ENCODE measurements at places on chromosomes 11 and 22. TPM values are rescaled to one million over a fixed set of nuclear protein-coding genes. Genes with fewer than 3 reads are reported as not detected.
A peak's percentile ranks its signal among the peaks of the same experiment; 100 is the strongest.

- H3K4me1 ChIP-seq: peaks cover 3% of the 10 kb centered on the region
- peaks cover 11% of the 10 kb centered on the region for H3K27me3 ChIP-seq
- no peak overlapping the region for H3K27ac ChIP-seq
These were observed 1.3 kb downstream of the PLEKHA7 start for GRCh38 chr11:17012712-17013547.

The VSIG10L2 gene
- not detected for total RNA-seq

DNA sequence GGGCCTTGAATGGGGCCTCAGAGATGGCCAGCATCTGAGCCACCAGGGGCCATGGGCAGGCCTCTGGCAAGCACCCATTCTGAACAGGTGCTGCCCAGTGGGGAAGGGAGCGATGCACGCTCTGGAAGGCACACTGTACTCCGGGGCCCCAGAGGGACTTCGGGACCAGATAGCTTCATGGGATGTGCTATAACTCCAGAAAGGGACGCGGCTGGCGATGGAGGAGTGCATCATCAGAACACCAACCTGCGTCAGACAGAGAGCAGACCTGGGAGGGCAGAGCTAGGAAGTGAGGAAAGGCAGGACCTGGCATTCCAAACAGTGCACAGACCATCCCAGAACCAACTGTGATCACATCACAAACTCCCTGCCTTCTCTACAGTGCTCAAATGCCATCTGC, 16.8 kb downstream of the DGCR2 start:
- H3K36me3 ChIP-seq: no peaks in the 10 kb centered on the region
- H3K4me3 ChIP-seq: no peak overlapping the region
- H3K27me3 ChIP-seq: no peaks in the 10 kb centered on the region
- DNase-seq: no peak

The HTR3B gene
- total RNA-seq: not detected

The TRIM29 gene
- total RNA-seq: not detected

The OR4A16 gene
- not detected for total RNA-seq

The SSTR3 gene
- total RNA-seq: 9.3 TPM

DNA sequence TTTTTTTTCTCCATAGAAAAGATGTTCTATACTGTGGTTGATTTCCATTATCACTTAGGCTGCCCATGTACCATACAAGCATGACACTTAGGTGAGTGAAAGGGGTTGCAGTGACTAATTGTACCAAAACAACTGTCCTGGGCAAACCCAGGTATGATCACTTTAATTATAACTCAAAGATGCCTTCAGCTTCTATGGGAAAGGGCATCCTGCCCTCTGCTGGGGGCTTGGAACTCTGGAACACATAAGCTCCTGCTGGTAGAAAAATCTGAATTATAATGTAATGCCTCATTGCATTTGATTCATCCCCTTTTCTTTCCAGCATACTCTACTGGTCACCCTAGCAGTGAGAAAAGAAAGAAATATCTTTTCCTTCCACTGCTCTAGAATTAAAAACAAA, 206.3 kb downstream of the DDX10 start:
- peaks cover 10% of the 10 kb centered on the region for H3K4me1 ChIP-seq
- H3K27ac ChIP-seq: no peak overlapping the region
- DNase-seq: peak; percentile 53
- H3K27me3 ChIP-seq: no peaks in the 10 kb centered on the region

GRCh38 chr22:44142421-44143104, 38.2 kb upstream of the PARVG start:
- DNase-seq: no peak
- H3K4me3 ChIP-seq: no peak overlapping the region
- H3K4me1 ChIP-seq: no peaks in the 10 kb centered on the region
- H3K27ac ChIP-seq: no peak overlapping the region

DNA sequence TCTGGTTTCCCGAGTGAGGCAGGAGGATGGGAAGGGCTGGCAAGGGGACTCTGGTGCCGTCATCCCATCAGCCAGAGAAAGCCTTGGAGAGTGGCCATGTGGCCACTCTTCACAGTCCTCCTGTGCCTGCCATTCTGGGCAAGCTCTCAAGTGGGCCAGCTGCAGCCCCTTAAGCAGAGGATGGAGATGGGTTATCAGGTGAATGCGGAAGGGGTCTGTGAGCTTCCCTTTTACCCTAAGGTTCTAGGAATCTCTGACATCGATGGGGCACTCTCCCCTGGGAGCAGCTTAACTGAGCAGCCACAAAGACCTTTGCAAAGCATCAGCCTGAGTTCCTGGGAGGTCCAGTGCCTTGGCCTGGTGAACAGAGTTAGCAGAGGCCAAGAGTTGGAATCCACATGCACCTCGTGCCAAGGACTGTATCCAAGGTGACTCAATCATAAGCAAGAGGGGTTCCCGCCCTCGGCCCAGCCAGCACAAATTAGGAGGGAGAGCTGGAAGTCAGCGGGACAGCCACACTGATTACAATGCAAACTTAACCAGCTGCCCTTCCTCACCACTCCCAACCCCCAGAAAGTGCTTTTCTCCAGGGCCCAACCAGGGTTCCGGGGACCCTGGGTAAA, 193.6 kb downstream of the BUD13 start:
- peaks cover 49% of the 10 kb centered on the region for H3K27me3 ChIP-seq
- H3K36me3 ChIP-seq: no peaks in the 10 kb centered on the region
- H3K4me1 ChIP-seq: peaks cover 3% of the 10 kb centered on the region
- no peak for DNase-seq

DNA sequence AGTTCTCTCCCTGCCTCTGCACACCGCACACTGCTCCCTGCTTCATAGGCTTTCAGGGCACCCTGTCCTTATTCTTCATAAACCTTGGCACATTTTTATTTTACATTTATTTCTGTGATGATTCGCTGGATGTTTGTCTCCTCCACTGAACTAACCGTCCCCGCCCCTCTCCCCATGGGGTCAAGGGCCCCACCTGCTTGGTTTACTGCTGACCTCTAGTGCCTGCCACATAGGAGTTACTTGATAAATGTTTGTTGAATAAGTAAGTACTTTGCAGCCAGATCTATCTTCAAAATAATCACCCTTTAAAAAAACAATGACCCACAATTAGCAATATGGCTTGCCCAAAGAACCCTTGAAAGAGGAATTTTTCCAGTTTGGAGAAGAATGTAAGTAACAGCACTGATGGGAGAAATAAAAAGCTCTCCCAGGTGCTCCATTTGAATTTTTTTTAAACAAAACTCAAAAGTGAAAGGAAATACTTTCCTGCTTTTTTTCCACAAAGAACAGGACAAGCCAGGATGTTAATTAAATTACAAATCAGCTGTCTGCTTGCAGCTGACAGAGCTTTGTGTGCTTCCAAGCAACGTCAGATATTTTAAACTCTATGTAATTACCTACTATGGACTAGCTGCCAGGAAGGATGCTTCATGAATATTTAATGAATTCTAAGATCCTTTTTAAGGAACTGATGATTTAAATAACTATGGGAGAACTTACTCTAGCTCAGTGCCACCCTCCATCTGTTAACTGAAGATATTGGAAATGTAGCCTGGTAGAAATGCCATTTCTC, 1083.6 kb downstream of the DLG2 start:
- H3K4me3 ChIP-seq: no peak overlapping the region
- no peaks in the 10 kb centered on the region for H3K36me3 ChIP-seq
- no peaks in the 10 kb centered on the region for H3K27me3 ChIP-seq
- no peak overlapping the region for H3K27ac ChIP-seq
- no peaks in the 10 kb centered on the region for H3K4me1 ChIP-seq
- no peak for DNase-seq

GRCh38 chr11:120675171-120675570, 163.6 kb downstream of the GRIK4 start:
- DNase-seq: no peak
- no peaks in the 10 kb centered on the region for H3K36me3 ChIP-seq
- H3K27ac ChIP-seq: no peak overlapping the region
- no peaks in the 10 kb centered on the region for H3K4me1 ChIP-seq
- peaks cover 28% of the 10 kb centered on the region for H3K27me3 ChIP-seq
- no peak overlapping the region for H3K4me3 ChIP-seq

DNA sequence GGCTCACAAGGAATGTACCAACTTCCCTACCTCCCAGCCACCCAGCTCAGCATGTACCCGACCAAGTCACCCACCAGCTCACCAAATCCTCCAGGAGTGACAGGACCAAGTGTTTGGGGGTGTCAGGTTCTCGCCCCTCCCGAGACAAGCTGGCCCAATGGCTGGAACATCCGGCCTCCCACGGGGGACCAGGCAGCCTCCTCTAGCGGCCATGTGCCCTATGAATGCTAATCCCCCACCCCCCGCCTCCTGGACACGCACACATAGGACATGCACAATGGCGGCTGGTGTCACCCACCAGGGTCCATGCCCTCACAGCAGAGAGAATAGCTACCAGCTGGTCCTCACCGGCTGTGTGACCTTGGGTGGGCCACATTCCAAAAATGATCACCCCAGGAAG, 151.0 kb downstream of the MN1 start:
- no peak overlapping the region for H3K4me3 ChIP-seq
- DNase-seq: no peak
- H3K27ac ChIP-seq: no peak overlapping the region
- peaks cover 3% of the 10 kb centered on the region for H3K27me3 ChIP-seq
- no peaks in the 10 kb centered on the region for H3K4me1 ChIP-seq
- H3K36me3 ChIP-seq: no peaks in the 10 kb centered on the region

- H3K27ac ChIP-seq: no peak overlapping the region
- DNase-seq: no peak
- peaks cover 17% of the 10 kb centered on the region for H3K4me1 ChIP-seq
- peaks cover 6% of the 10 kb centered on the region for H3K36me3 ChIP-seq
- H3K27me3 ChIP-seq: no peaks in the 10 kb centered on the region
These were observed 7.4 kb downstream of the XRRA1 start for GRCh38 chr11:74941492-74941891.

The RAC2 gene
- 727 TPM for total RNA-seq

GRCh38 chr22:31846161-31847115, 92.6 kb downstream of the DEPDC5 start:
- peaks cover 52% of the 10 kb centered on the region for H3K36me3 ChIP-seq
- H3K4me3 ChIP-seq: no peak overlapping the region
- peaks cover 11% of the 10 kb centered on the region for H3K4me1 ChIP-seq
- H3K27ac ChIP-seq: peak overlapping the region; percentile 51
- H3K27me3 ChIP-seq: no peaks in the 10 kb centered on the region
